ENCODE measurements at places on chromosomes 7 and 10.

DNA sequence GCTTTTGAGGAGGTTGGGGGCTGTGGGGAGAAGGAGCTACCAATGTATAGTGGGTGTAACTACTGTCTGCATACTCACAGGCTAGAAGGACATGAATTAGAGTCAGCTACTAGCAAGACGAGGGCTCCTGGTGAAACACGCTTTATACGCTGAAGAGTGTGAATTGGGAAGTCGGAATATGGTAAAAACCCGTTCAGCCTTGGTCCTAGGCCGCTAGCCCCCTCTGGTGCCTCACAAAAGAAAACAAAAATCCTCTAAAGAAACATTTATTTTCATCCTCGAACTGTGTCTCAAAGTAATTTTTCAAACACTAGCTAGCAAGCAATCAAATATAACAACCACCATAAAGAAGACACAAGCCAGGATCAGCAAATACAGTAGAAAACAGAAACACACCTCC is 338.1 kb upstream of the SEMA3C start:
- no peak for DNase-seq

DNA sequence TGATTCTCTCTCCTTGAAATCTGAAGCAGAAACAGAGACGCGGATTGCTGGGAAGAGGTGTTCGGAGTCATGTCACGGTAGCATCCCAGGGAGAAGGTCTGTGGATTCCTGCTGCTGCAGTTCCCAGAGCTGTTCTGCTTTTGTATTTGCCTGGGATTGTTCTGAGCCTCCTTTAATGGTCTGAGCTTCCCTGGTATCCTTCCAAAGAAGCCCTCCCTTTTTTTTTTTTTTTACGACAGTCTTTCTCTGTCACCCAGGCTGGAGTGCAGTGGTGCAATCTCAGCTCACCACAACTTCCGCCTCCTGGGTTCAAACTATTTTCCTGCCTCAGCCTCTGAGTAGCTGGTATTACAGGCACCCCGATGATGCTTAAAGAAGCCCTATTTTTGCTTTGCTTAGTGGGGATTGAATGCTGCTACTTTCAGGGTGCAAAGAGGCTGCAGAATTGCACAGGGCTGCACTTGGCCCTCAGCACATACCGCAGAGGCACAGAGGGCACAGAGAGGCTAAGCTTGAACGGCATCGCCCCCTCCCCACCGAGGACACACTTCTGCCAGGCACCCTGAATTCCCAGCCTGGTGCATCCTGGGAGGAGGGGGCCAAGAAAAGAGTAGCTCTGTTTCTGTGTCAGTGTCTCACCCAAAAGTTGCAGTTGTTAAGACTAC is 208.6 kb upstream of the GALNT17 start:
- no peak for DNase-seq

GRCh38 chr10:75959209-75959608 is 527.8 kb downstream of the LRMDA start:
- DNase-seq, result no peak

- no peak for DNase-seq
Measured at GRCh38 chr7:88492153-88492552, 185.5 kb upstream of the STEAP4 start.

DNA sequence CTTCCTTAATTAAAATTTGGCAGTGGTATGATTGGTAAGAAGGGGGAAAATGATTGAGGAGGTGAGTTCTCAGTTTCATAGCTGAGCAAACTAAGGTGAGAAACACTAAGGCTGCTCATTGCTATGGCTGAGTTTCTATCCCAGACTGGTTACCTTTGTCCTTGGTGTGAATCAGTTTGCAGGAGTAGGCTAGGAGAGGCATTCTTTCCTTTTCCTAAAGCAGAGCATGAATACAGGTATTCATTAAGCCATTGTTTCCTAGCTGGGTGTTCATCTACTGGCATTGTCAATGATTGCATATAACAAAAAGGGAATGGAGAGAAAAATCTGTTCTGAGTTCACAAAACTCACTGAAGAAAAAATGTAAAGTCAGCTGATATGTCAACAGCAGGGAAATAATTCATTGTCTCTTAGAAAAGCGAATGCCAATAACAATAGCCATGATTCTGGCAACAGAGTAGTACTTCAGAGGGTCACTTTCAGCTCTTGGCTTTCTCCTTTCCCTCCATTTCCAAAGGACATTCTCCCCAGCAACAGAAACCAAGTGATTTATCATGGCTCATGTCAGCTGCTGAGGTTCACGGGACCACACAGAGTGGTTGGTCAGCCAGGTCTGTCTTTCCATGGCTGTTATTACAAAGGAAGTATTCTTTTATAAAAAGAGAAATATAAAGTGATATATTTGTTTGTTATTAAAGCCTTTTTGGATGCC is 234.0 kb downstream of the BICC1 start:
- DNase-seq, result no peak

GRCh38 chr7:36312064-36312914 is 77.4 kb upstream of the ANLN start:
- DNase-seq, result no peak

- no peak for DNase-seq
Measured at GRCh38 chr10:65125212-65125611, 1604.0 kb downstream of the REEP3 start.

DNA sequence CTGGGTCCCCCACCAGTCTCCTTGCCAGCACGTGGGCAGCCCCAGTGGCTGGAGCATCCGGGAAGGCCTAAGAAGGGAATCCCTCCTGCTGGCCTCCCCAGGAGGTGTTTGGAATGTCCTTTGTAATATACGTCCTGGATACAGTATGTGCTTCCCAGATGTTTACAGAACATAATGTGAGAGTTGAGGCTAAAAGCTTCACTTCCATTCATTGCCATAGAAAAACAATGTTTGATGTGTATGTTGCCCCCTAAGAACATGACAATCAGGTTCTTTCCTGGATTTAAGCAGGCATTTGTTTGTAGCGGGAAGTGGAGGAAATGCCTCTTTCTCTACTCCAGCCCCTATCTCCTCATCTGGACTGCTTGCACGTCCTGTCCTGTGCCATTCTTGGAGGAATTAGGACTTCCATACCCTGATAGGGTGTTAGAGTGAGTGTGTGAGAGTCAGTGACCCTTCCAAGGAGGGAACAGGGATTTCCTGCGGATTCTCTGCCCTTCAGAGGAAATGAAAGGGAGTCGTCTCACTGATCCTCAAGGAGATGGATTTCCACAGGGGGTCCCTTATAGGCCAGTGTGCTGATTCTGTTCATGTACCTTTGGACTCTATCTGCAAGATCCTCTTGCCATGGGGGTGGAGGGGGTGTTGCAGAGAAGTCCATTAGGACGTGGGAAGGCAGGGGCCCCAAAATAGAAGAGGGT is 1.2 kb downstream of the IGFBP1 start:
- DNase-seq, result no peak

DNA sequence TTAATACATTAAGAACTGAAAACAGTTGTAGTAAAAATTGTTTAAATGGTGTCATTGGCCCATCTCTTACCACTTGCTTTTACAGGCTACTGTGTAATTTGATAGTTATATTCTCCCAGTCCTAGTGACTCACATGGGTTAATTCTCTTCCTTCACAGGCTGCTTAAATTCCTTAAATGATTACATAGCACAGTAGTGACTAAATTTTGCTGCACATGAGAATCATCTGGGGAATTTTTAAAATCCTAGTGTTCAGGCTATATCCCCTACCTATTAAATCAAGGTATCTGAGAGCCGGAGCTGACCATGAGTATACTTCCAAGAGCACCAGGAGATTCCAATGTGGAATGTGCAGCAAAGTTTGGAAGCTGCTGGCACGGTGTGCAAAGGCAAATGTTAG is 45.3 kb upstream of the ZNF800 start:
- no peak for DNase-seq

DNA sequence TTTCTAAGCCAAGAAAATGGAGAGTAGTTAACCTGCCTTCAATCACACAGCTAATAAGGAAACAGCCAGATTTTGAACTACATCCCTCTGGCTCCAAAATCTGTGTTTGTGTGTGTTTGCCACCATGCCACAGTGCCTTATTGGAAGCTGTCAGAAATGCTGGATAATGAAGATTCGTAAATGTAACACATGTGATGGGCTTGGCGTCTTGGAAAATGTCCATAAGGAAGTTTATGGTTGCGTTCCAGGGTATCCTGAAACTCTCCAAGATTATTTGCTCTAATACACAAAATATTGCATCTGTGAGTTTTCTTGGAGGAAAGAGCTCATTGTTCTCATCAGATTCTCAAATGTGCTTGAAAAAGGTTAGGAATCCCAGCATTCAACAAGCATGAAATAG is 22.7 kb downstream of the MYOF start:
- no peak for DNase-seq

DNA sequence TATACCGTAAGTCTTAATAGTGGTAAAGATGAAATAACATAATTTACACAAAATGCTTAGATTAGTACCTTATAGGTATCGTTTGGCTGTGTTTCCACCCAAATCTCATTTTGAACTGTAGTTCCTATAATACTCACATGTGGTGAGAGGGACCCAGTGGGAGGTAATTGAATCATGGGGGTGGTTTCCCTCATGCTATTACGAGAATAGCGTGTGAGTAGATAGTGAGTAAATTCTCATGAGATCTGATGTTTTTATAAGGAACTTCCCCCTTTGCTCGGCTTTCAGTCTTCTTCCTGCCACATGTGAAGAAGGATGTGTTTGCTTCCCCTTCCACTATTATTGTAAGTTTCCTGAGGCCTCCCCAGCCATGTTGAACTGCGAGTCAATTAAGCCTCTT is 426.3 kb upstream of the POT1 start:
- no peak for DNase-seq

DNA sequence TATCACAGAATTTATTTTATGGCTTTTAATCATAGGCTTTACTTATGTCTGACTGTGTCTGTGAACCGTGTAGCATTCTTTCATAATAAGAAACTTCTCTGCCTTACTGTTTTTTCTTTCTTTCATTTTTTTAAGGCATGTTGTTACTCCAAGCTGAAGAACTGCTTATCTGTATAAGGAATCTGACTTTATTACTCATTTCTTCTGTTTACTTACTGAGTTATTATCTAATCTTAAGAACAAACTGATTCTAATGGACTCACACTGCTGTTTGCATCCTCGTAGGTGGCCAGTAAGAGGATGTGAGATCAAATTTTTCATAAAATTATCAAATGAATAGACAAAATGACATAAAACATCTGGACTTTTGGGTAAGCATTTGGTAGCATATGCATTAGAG is 54.7 kb upstream of the DNAJC1 start:
- no peak for DNase-seq

DNA sequence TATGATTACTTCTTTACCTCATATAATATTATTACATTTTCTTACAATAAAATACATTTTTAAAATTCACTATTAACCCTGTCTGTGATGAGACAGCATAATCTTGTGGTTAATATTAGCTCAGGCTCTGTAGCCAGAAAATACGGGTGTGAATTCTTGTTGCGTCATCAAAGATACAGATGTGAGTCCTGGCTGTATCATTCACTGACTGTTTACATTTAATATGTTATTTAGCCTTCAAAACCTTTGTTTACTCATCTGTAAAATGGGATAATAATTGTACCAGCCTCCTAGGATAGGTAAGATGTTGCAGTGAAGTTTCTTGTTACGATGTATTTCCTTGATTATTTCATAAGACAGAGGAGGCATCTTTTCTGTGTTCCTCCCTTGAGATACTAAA is 184.7 kb upstream of the PRPS1L1 start:
- DNase-seq, result no peak

- DNase-seq, result no peak
Measured at GRCh38 chr7:129359176-129359575, 75.1 kb upstream of the STRIP2 start.

DNA sequence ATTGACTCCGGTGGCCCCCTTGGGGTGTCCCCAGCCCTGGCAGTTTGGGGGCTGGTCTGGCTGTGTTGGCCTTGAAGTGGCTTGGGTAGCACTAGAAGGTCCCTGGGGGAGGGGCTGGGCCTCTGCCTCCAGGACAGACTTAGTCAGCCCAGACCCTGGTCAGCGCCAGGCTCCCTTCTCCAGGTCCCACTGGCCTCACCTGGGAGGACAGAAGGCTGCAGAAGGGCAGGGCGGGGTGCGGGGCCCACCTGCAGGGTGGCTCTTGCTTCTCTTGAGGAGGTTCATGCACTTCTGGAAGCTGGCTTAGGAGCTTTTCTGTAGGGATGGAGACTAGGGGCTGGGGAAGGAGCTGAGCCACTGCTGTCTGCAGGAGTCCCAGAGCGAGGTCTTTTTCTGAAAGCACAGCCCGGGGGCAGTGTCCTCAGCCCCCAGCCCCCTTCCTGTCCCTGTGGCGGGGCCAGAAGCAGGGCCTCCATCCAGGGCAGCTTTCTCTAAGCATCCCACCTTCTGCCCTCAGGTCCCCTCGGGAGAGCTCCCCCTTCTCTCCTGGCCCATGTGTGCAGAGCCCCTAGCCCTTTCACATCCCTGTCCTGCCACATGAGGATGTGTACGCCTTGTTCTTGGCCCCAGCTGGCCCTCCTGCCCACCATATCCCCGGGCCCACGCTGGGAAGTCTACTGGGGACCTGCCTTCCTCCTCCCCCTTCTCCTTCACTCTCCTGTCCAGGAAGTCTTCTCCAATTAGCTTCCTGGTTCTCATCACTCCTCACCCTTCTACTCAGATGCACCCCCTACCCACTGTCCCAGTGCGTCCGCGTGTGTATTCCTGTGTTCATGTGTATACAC is 11.0 kb downstream of the TBATA start:
- no peak for DNase-seq

DNA sequence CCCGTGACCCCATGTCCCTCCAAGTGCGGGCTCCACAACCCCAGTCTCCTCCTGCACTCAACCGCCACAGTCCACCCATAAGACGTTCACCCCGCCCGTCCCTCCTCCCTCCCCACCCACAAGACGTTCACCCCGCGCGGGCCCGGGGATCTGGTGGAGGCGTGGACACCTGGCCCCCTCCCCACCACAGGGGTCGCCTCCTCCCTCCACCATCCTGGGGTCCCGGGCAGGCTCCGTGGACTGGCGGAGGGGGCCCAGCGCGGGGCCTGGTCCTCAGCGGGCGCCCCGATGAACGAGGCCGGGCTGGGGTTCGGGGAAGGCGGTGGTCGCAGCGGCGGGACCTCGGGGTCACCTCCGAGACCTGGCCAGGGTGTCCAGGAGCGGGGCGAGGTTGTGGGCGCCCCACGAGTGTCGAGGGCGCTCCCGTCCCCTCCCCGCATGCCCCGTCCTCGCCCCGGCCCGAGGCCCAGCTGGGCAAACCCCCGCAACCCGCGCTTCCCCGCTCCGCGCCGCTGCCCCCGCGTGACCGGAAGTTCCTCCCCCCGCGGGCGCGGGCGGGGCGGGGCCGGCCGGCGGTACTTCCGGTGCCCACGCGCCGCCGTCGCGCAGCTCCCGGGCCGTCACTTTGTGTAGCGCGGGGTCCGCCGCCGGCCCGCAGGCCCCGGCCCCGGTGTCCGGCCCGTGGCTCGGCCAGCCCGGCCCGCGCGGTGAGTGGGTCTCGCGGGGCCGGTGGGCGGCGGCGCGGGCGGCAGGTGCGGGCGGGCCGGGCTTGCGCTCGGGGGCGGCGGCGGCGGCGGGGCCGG is at the start of gene ZNF316:
ZNF316 (plus strand) TSS at position 578 of the 803 bp plus-strand sequence. CDS start 5,092 bp downstream, outside the sequence.
- no peak for DNase-seq
